ENCODE measurements at places on chromosomes 13 and 19.

- no peak for DNase-seq
Measured at GRCh38 chr19:1302533-1303239, 17.0 kb downstream of the EFNA2 start.

GRCh38 chr13:87622971-87623370, 48.2 kb upstream of the SLITRK5 start:
- no peak for DNase-seq

- no peak for DNase-seq
Measured at GRCh38 chr19:49338023-49338677, 2.9 kb downstream of the CD37 start.

DNA sequence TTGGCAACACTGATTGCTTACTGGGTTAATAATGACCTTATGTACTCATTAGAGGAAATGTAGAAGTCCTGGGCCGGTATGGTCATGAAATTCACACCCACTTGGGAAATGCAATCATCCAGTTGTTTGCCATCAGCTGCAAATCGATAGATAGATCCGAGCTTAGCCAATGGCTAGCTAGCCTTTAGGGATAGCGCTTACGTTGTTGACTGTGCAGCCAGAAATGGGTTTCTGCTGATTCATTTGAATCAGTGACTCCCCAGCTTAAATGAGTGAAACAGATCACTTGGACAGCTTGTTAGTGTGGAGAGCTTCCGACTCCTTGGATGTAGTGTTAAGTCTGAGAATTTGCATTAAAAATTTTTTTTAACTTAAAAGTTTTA, 11.8 kb downstream of the IL17D start:
- DNase-seq: no peak

DNA sequence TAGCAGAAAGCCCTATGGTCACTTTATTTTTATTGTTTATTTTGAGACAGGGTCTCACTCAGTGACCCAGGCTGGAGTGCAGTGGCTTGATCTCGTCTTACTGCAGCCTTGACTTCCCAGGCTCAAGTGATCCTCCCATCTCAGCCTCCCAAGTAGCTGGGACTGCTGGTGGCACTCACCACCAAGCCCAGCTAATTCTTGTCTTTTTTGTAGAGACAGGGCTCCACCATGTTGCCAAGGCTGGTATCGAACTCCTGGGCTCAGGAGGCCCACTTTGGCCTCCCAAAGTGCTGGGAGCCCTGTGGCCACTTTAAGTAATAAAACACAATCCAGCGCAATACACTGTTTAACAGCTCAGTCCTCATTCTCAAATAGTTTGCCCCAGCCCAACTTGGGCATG, 69.3 kb downstream of the NUFIP1 start:
- DNase-seq: no peak

DNA sequence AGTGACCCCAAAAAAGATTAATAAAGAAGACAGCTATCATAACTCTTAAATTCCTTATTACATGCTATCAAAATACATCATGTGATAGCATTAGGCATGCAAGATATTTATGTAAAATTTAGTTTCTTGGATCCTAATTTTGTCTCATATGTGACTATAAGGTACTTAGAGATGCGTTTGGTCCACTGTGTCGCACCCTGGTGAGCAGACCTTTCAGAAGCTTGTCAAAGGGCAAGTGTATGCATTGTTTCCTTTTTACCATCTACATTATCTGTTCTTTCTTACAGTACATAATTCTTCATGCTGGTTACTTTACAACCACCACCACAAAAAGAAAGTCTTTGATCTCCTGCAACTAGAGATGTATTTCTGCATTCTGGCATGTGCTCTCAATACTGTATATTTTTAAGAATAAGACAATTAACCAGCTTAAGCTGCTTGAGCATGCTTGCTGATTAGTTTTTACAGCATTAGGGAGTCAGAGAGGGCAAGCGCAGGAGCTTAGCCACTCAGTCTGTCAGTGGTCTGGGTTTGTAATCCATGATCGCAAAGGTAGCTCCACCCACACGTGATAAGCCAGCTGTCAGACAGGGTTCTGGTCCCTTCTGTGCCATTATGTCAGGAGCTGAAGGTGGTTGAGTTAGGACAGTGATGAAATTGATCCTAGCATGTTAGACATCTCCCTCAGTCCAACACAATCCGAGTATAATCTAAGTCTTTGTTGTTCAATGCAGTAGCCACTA, 500.9 kb downstream of the MYO16 start:
- DNase-seq: no peak

GRCh38 chr13:33379608-33380007, 94.1 kb upstream of the STARD13 start:
- DNase-seq: no peak

DNA sequence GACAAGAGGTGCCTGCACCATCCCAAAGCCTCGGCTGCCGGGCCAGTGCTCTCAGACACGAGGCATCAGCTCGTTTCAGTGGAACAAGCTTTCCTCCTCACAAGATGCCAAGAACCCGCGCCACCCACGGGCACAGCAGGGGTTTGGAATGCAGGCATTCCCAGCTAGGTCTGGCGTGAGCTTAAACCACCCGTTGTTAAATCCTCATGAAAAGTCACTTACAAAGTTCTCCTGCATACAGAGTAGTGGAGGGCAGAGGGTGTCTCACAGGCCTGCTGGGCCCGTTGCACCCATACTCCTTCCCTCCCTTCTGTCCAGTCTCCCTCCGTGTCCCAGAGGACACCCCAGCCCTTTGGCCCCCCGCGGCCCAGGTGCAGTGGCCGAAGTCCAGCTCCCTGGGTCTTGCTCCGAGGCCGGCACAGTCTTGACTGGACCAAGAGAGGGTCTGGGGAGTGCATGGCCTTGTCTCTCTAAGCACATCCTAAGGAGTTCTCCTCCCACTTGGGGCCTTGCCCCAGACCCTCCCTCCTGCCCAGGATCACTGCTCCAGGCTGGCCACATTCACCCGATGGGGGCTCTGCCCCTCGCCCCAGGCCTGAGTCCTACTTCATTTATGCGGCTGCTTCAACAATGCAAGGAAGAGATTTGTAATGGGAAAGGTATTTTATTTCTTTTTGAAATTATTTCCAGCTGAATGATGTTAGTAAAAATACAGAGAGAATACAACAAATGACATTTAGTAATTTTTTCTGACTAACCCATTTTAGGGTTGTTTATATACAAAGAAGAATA, 35.2 kb upstream of the GRTP1 start:
- no peak for DNase-seq

DNA sequence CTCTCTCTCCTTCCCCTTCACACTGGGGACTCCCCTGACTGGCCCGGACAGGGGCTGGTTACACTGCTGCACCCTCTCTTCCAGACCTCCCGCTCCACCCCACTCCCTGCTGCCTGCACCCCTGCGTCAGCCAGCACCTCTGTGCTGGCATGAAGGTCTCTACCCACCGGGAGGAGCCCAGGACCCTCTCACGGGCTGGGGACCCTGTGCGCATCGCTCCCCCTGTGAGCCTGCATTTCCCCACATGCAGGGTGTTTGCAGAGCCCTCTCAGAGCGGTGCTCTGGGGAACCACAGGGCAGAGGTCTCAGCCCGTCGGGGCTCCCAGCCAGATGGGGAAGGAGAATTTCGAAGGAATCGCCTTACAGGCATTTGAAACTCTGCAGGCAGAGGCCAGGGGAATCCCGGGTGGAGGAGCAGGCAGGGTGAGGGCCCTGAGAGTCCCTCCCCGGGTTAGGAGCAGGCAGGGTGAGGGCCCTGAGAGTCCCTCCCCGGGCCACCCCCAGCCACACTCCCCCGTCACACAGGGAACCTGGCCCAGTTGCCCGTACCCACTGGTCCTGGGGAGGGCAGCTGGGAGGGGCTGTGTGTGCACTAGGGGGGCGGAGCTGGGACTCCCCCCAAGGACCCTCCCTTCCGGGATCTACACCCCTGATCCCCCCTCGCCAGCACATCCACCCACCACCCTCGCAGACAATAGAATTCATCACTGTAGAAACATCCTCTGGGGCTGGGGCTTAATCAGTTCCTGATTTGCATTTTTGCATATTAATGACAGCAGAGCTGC, 16.3 kb upstream of the TCF3 start:
- no peak for DNase-seq

DNA sequence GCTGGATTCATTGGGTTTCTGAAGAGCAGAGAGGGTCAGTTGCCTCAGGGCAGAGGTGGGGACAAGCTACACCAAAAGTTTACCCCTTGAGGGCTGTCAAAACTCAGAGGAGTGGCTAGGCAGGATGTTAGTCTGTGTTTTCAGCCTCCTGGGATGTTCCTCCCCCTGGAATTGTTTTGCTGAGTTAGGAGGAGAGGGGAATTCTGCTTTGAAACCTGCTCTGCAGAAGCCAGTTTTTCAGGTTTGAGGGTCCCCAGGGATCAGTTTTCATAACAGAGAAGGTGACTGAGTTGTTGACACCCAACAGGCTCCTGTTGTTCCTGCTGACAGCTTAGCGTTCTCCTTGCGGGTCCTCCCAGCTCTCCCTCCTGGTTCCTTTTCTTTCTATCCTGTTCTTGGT, 121.9 kb upstream of the TMTC4 start:
- no peak for DNase-seq

- DNase-seq: no peak
Measured at GRCh38 chr13:50892210-50892944, 17.2 kb upstream of the RNASEH2B start.

- no peak for DNase-seq
Measured at GRCh38 chr19:19027228-19027627, 6.1 kb downstream of the SUGP2 start.

GRCh38 chr19:46950526-46951170, 69.0 kb upstream of the NPAS1 start:
- DNase-seq: no peak

DNA sequence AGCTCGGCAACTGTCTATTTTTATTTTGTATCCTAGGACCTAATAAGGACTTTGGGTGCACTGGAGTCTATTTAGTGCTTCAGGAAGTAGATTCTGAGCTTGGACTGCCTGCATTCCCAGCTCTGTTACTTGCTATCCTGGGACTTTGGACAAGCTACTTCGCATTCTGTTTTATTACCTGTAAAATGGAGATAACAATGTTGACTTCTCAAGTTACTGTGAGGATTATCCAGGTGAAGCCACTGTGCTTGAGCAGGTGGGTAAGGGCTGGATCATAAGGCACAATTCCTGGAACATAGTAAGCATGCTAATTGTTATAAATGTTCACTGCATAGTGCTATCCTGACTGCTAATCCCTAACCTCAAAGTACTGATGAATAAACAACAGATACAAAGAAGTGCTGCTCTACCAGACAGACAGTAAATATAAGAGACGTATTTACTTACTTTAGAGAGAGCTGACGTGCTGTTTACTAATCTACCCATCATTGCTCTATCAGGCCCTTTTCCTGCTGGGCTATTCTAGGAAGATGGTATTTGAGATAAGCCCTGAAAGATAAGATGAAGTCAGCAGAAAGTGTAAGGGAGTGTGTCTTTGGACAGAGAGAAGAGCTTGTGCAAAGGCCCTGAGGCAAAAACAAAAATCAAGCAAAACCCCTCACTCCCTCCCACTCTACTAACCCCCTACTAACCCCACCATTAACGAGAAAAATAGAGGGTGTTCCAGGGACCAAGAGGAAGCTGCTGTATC, 50.8 kb upstream of the FLT1 start:
- no peak for DNase-seq

DNA sequence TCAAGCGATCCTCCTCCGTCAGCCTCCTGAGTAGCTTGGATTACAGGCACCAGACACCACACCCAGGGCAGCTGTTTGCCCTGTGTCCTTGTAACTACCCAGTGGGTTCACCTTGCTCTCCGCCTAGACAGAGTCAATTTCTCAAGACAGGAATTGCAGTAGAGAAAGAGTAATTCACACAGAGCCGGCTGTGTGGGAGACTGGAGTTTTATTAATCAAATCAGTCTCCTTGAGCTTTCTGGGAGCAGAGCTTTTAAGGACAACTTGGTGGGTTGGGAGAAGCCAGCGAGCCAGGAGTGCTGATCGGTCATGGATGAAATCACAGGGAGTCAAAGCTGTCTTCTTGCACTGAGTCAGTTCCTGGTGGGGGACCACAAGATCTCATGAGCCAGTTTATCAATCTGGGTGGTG, 20.6 kb upstream of the ADGRE1 start:
- DNase-seq: no peak

GRCh38 chr19:2355168-2356035, 4.7 kb upstream of the TMPRSS9 start:
- no peak for DNase-seq

- DNase-seq: no peak
Measured at GRCh38 chr13:60267498-60268202, 103.9 kb upstream of the DIAPH3 start.

DNA sequence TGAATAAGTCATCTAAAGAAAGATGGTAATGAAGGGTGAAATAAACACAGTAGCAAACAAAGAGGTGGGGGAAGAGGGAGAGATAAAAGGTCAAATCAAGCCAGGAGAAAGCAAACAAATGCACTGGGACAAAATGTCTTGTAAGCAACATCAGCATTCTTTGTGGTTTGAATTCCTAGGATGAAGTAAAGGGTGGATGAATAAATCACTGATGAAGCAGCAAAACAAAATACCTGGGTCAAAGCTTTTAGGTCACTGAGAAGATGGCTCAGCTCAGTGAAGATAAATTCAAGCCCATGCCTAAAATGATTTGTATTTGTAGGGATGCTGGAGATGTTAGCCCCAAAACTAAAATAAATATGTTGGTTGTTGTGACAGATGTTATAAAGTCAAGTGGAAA, 86.5 kb upstream of the FBXL3 start:
- DNase-seq: no peak

DNA sequence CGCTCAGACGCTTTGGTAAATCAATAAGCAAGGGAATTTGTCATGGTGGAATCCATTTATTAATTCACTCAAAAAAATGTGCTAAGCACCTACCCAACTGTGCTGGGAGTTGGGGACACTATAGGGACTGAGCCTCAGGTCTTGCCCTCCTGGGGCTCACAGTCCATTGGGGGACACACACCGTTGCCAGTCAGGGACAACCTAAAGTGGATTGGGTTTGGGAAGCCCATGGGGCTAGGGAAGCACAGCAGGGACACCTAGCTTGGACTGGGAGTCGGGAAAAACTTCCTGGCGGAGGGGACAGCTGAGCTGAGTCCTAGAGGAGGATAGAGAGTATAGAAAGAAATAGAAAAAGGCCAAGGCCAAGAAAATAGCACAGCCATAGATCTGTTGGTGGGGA, 8.5 kb downstream of the FOSB start:
- DNase-seq: no peak

- DNase-seq: no peak
Measured at GRCh38 chr13:82747958-82748357, 1134.3 kb downstream of the SLITRK1 start.

DNA sequence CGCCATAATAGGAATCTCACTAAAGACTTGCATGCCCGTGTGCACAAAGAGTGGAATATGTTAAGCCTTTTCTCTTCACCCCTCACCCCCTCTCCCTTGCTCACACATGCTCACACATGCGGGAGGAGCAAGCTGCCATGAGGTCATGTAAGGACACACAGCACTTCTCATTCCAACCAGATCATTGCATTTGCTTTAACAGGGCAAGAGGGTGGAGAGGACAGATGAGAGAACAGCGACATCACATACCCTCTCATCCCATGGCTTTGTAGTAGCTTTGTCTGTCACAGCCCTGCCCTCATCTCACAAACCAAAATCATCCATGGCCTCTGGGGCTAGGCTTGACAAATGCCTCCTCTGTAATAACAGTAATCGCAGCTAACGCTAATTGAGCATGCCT, 145.6 kb upstream of the FRY start:
- DNase-seq: no peak

- no peak for DNase-seq
Measured at GRCh38 chr19:45296355-45296754, 26.3 kb downstream of the CKM start.

Data from ureter (tissue), 1 donor.